ENCODE measurements at places on chromosomes 4 and X.

DNA sequence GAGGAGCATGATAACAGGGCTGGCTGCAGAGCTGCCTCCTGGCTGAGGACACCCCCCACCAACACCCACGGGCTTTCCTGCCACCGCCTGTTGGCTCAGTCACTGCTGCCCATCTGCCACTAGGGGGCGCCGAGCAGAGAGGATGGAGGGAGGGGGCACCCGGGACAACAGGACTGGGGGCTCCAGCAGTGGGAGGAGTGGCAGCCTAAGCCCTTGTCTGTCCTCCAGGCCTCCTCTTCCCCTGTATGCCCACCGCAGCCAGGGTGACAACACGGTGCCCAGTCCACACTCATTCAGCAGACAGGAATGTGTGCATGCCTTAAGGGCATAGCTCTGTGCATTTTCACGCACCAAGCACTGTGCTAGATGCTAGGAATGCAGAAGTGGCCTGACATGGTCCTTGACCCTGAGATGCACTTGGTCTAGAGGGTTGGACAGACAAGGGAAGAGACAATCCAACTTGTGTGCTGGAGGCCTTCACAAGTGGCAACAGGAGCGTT lies 149.9 kb downstream of the AMMECR1 start:
- no peak for DNase-seq

DNA sequence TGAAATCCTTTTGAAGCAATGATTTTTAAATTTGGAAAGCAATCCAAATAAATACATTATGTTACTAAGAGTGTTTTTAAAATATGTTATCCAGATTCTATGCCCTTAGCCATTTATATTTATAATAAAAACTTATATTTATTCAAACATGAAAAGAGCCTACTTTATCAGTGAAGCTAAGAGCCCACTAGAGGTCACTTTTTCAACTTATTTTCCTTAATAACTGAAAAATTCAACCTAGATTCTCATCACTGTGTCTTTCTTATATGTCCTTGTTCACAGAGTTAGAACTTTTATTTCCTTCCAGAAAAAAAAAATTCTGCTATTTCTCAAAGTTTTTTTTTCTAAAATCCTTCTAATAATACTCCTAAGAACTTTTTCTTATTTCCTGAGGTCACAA lies 23.9 kb downstream of the PRDM8 start:
- peak; percentile 67 for DNase-seq

- DNase-seq: no peak
Measured at GRCh38 chrX:44155126-44155525, 181.9 kb upstream of the NDP start.

DNA sequence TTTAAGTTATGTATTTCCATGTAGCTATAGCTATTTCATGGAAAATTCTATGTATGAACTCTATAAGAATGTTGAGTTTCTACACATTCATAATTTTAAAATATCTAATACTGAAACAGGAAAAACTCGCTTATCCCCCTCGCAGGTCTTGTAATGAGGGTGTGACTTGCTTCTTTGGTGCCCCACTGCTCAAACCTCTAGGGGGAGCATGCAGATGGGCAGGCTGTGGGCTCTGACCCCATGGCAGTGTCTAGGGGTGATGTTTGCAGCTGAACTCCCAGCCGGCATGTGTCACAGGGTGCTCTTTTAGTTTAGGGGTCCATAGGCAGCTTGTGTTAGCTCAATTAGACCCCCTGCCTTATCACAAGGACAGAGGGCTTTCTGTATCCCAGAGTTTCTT lies 1825.7 kb upstream of the ADGRL3 start:
- no peak for DNase-seq

DNA sequence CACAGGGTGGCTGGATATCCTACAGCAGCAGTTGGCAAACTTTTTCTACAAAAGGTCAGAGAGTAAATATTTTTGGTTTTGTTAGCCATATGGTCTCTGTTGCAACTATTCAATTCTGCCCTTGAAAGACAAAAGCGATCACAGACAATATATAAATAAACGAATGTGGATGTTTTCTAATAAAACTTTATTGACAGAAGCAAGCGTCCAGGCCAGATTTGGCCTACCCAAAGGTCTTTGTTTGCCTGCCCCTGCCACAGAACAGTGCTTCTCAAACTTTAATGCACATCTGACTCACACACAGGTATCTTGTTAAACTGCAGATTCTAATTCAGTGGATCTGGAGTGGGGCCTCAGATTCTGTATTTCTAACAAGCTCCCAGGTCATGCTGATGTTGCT lies 621.4 kb upstream of the DIPK2B start:
- no peak for DNase-seq

DNA sequence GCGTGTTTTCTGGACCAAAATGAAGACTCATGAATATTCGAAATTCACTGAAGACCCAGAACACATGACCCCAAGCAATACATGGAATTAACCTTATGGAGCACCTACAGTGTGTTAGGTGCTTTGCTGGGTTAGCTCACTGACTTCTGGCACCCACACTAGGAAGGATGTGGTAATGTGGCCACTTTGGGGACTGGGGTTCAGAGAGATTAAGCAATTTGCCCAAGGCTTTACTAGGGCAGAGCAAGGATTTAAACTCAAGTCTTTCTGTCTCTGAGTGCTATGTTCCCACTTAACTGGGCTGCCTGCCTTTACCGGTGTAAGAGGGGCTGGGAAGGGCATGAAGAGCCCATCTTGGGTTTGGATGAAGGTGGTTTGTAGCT lies 162.0 kb upstream of the ATP6AP2 start:
- no peak for DNase-seq

- DNase-seq: no peak
Measured at GRCh38 chrX:131802836-131803626, 220.1 kb upstream of the STK26 start.

GRCh38 chr4:22454955-22455354 lies 60.9 kb downstream of the ADGRA3 start:
- DNase-seq: peak; percentile 27

DNA sequence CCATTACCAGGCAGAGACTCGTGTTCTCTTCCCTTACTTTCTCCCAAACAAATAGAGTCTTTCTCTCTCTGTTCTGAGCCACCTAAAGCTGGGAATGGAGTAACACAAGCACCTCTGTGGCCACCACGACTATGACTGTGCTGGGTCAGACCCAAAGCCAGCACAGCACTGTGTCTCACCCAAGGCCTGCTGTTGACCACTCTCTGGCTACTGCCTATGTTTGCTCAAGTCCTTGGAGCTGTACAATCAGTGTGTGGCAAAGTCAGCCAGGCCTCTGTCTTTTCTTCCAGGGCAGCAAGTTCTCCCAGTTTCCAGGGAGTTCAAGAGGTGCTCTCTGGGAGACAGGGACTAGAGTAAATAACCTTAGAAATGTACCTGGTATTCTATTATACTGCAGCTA lies 239.4 kb downstream of the FAM47A start:
- no peak for DNase-seq

GRCh38 chrX:23331701-23332100 lies 2.9 kb upstream of the PTCHD1 start:
- no peak for DNase-seq

GRCh38 chr4:139978692-139979091 lies 175.3 kb downstream of the MAML3 start:
- DNase-seq: no peak

DNA sequence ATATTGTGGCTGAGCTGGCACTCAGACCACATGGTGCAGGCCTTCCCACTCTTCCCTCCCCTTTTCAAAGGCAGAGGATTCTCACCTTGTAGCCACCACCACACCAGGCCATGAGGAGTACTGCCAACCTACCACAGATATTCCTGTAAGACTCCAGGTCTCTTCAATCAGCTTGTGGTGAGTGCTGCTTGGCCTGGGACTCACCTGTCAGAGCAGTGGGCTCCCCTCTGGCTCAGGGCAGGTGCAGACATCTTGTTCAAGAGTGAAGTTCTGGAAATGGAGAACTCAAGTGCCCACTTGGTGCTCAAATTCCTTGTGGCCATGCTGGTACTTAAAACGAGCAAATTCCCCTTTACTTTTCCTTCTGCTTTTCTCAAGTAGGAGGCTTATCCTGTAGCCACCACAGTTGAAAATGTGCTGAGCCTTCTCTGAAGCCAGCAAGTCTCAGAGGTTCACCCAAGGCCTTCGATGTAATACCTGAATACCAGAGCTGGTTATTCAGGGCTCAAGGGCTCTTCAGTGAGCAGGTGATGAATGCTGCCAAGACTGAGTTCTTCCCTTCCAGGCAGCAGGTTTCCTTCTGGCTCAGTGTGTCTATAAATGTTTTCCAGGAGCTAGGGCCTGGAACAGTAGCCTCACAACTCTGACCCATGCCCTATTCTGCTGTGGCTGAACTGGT lies 212.9 kb downstream of the TEX13C start:
- no peak for DNase-seq

DNA sequence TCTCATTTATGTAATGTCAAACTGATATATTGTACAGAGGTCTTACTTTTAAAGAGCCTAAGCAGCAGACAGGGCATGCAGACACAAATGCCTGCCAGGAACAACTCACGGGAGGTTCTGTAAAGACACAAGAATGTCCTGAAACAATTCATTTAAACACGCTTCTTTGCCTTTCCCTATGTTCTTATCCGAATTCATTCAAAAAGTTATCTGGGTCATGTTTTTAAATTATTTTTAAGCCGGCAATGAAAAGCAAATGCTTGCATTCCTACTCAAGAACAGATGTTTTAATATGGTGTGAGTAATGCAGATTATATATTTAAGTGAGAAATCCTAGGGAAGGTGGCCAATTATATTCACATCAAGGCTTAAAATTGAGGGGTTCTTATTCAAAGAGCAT lies 192.6 kb downstream of the PDGFC start:
- peak; percentile 56 for DNase-seq

- peak; percentile 6 for DNase-seq
Measured at GRCh38 chrX:40727581-40728252, 7.6 kb downstream of the MED14 start.

GRCh38 chr4:36402008-36402758 lies 120.8 kb downstream of the DTHD1 start:
- no peak for DNase-seq

DNA sequence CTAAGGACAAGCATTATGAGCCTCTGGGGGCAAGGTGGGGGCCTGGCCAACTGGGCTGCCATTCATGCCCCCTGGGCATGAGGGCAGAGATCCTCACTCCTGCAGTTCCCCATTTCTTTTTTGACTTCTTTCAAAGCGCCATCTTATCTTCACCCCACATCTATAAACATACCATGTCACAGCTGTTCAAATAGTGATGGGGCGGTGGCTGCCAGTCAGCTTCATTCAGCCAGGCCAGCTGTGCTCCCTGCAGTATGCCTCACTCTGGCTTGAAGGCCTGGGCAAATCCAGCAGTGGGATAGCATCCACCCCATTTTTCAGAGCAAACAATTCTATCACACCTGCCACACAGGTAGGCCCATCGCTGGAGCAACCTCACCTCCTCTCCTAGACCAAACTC lies 85.5 kb downstream of the NHSL2 start:
- DNase-seq: no peak

GRCh38 chrX:143754183-143754582 lies 33.6 kb upstream of the SPANXN2 start:
- DNase-seq: no peak

- DNase-seq: peak; percentile 56
Measured at GRCh38 chrX:40175511-40176350, 78.0 kb upstream of the BCOR start.

- DNase-seq: no peak
Measured at GRCh38 chr4:182924497-182924896, 7.3 kb upstream of the DCTD start.

DNA sequence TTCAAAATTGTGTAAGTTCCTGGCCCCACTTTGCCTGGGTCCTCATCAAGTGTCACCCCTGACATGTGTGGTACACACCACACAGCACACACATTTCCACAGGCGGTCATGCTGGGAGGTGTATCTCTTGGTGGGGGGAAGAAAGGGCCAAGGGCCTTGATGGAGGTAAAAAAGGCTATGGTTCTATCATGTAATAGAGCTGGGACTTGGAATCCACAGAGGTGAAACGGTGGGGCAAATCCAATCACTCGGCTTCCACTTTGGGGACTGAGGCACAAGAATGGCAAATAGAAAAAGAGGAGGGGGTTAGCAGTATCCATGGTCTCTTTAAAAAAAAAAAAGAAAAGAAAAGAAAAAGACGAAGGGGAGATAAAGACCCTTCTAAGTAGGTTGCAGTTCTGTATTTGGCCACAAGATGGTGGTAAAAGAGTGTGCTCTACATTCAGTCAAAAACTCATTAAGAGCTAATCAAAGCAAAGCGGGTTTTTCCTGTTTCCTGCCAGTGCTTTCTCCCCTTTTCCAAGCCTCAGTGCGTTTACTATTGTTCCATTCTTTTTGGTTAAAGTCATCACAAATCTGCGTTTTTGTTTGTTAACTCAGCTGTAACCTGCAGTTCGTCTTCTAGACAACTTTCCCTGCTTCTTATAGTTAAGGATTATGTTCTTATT lies 37.0 kb upstream of the ATP6AP2 start:
- peak; percentile 64 for DNase-seq

DNA sequence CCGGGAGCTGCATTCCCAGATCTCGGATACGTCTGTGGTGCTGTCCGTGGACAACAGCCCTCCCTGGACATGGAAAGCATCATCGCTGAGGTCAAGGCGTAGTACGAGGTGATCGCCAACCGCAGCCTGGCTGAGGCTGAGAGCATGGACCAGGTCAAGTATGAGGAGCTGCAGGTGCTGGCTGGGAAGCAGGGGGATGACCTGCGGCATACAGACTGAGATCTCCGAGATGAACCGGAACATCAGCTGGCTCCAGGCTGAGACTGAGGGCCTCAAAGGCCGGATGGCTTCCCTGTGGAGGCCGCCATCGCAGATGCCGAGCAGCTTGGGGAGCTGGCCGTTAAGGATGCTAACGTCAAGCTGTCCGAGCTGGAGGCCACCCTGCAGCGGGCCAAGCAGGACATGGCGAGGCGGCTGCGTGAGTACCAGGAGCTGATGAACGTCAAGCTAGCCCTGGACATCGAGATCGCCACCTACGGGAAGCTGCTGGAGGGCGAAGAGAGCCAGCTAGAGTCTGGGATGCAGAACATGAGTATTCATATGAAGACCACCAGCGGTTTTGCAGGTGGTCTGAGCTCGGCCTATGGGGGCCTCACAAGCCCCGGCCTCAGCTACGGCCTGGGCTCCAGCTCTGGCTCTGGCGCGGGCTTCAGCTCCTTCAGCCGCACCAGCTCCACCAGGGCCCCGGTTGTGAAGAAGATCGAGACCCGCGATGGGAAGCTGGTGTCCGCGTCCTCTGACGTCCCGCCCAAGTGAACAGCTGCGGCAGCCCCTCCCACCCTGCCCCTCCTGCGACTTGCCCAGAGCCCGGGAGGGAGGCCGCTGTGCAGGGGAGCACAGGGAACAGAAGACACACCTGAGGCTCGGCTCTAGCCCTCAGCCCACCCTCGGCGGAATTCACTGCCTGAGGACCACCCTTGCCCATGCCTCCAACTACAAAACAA lies 29.4 kb upstream of the GABRA3 start:
- DNase-seq: no peak

DNA sequence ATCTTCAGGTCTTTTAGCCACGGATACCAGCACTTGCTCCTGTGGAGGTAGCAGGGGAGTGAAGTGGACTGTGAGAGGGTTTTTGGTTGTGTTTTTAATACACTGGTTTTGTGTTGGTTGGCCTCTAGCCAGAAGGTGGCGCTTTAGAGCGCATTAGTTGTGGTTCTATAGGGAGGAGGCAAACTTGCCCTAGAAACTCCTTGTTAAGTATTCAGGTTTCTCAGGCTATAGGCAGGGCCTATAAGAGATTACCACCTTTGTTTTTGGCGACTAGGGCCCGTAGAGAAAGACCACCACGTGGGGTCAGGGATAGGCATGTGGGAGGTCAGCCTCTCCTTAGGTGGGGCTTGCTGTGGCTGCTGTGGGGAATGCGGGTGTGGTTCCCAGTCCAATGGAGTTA lies 221.6 kb upstream of the SPANXN4 start:
- DNase-seq: no peak

GRCh38 chr4:165874072-165874790 lies 1.2 kb downstream of the TLL1 start:
- peak; percentile 18 for DNase-seq
